ENCODE measurements at places on chromosomes 7 and 10.

DNA sequence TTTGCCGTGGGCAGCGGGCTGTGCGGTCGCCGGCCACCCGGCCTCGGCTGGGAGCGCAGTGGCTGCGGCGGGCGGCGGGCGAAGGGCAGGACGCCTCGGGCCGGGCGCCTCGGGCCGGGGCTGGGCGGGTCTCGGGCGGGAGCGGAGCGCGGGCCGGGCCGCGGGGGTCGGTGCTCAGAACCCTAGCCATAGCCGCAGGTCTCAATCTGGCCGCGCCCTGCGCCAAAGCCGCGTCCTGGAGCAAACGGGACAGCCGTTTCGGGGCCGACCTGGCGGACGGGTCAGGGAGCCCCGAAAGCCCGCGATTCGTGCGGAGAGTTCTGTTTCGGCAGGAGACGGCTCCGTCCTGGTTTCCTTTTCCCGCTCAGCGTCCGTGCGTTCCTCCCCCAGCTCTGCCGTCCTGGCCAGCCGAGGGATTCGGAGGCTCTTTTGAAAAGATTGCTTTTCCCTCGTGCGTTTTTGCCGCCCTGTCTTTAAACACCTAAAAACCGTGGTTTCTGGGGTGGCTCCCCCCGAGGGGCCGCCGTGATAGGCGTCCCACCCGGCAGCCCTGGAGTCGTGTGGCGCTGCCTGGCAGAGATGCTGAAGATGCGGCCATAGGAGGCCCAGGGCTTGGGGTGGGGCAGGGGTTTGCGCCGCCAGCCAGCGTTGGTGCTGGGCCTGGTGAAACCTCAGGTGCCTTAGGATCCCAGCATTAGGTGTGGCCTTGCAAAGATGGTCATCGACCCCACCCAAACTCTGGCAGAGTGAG is 727 bp downstream of the RET start:
- no peak for DNase-seq

GRCh38 chr7:28954471-28954870 is 3.7 kb downstream of the TRIL start:
- DNase-seq: no peak

DNA sequence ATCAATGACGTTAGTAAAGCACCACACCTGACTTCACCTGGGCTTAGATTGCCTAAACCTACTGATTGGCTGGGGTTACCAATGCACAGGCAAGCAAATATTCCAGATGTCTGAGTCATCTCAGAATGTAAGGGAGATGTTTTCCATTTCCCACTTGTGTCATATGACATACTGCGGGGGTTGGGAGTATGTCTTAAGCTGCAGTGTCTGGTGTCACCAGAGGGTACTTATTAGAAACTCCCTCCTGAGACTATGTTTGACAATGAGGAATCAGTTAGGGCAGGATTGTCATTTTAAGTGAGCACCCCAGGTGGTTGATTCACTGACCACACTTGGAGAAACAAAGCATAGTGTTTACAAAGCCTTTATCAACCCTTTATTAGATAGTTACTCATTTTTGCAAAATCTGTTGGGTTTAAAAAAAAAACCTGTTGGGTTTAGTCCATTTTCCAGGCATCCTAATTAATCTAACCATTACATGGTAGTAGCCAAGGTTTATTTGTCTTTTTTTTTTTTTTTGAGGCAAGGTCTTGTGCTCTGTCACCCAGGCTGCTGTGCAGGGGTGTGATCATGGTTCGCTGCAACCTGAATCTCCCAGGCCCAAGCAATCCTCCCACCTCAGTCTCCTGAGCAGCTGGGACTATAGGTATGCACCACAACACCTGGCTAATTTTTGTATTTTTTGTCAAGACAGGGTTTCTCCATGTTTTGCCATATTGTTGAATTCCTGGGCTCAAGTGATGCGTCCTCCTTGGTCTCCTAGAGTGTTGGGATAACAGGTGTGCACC is 72.5 kb downstream of the CDK6 start:
- DNase-seq: no peak

DNA sequence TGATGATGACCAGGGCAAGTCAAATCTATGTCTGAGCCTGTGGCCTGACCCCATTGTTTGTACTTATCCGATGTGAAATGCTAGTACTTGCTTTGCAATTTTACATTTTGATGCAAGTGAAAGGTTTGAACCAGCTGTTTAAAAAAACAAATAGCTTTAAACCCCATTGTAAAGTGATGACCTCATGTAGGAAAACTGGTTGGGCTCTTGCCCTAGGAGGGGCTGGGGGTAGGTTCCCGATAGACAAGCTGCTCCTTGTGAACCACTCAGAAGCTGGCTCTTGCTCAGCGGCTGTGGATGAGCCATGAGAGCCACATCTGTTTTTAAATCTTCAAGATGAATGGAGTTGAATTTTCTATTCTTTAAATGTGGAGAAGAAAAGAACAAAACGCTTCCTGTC is 185.3 kb downstream of the WDR11 start:
- DNase-seq: no peak

- DNase-seq: no peak
Measured at GRCh38 chr10:71600849-71601248, 118.7 kb downstream of the C10orf105 start.

- DNase-seq: no peak
Measured at GRCh38 chr10:131085091-131085860, 226.2 kb downstream of the TCERG1L start.

DNA sequence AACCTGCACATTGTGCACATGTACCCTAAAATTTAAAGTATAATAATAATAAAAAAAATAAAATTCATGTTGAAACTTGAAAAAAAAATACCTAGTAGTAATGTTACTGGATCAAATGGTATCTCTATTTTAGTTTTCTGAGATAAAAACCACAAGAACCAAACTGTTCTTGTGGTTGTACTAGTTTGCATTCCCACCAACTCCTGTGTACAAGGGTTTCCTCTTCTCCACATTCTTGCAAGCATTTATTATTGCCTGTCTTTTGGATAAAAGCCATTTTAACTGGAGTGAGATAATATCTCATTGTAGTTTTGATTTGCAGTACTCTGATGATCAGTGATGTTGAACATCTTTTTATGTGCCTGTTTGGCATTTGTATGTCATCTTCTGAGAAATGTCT is 177.7 kb downstream of the KIF20B start:
- no peak for DNase-seq

- no peak for DNase-seq
Measured at GRCh38 chr10:83612050-83612449, 527.3 kb upstream of the GHITM start.

DNA sequence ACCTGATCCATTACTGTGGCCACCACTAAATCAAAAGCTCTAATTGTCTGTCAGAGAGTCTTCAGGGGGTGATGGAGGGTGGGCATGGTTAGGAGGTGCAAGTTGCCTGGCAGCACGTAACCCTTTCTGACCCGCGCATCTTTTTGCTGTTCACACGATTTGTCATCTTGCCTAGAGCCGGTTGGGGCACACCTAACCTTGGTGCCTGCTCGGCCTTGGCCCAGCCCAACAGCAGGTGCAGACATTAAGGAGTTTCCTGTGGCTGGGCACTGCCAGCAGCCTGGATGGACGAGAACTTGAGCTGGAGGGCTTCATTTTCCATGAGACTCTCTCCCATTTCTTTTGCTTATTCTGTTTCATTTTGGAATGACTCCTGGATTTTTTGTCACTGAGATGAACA is 41.0 kb upstream of the PTF1A start:
- no peak for DNase-seq

DNA sequence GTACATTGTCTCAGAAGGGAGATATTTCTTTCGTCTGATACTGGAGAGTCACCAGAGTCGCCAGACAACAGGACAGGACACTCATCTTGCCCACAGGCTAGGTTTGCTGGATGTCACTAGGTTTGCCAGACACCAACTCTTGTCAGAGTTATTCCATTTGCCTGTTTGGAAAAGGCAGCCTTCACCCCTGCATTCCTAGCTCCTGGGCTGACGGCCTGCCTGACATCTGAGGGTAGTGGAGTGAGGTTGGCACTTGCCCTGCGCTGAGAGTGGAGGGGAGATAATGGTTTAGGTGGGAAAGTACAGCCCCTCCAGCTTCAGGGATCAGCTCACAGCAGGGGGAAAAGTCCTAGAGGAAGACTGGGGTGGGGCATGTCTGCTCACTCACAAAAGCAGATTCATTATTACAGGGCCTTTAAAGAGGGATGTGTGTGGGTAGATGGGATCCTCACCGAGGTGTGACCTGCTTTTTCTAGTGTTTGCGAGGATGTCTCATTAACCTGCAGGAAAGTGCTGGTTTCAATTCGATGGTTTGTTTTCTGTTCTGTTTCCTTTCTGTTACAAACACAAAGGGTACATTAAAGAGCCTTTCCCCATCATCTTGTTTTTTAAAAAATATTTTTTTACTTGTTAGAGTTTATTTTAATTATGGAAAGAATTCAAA is 79.3 kb upstream of the TNS3 start:
- DNase-seq: no peak

GRCh38 chr7:76358011-76358480 is 745 bp downstream of the YWHAG start:
- peak; percentile 64 for DNase-seq

GRCh38 chr10:111360260-111360925 is 283.6 kb downstream of the ADRA2A start:
- peak; percentile 64 for DNase-seq

- DNase-seq: no peak
Measured at GRCh38 chr10:16910793-16911164, 93.6 kb upstream of the RSU1 start.

DNA sequence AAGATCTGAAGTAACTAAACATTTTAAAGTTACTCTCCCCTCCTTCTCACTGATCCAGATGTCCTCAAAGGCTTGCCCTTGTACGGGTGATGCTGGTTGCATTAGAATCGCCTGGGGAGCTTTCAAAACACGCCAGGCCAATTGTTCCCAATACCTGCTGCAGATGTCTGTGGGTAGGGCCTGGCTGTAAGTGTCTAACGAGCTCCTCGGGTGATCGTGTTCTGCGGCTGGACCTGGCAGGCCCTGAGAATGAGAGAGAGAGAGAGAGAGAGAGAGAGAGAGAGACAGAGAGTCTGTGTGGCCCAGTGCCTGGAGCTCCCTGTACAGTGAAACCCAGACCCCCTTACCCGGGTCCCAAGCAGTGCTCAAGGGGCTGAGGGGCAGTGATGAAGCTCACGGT is 8.4 kb downstream of the COL13A1 start:
- DNase-seq: no peak

GRCh38 chr7:158399762-158400161 is 187.9 kb downstream of the PTPRN2 start:
- no peak for DNase-seq

- DNase-seq: no peak
Measured at GRCh38 chr10:78736926-78737630, 331.7 kb upstream of the ZMIZ1 start.

DNA sequence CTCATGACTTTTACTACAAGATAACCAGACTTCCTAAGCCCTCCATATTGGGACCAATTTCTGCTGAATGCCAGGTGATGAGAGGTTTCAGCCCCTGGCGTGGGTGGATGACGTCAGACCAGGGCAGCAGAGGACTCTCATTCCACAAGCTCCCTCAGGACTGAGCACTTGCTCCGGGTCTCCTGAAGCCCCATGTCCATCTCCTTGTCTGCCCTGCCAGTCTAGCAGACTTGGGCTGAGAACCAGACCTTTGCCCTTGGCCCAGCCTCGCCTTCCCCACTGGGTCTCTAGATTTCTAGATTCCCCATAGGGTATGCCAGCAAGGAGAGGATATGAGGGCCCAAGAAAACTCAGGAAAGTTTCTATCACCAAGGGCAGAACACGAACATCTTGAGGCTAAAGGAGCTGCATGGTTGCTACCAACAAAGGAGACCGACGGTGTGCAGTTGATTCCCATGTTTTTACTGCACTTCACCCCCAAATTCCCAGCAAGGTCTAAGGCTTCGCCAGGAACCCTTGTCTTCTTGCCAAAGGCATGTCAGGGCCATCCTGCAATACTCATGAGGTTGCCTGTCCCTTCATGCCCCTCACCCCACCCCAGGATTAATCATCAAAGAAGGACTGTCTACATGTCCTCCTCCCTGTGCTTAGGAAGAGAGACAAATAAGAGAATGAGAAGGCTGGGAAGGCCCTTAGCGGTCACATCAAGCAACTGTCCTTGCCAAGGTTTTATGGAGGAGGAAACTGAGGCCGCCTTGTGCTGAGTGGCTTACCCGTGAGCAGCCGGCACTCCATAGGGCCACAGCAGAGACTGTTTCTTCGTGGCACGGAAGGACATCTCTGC is 96.5 kb upstream of the MACROH2A2 start:
- no peak for DNase-seq

DNA sequence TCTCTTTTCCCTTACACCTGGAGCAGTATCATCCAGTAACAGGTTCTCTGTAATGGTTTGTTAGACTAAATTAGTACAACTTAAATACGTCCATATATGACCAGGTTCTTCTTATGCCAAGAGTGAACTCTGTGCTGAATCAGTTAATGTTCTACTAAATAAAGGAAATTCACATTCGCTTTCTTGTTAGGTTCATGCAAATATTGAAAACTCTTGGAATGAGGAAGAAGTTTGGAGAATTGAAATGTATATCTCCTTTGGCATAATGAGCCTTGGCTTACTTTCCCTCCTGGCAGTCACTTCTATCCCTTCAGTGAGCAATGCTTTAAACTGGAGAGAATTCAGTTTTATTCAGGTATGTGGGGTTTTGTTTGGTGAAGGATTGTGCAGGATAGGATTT is 15.3 kb upstream of the CFAP69 start:
- DNase-seq: no peak

DNA sequence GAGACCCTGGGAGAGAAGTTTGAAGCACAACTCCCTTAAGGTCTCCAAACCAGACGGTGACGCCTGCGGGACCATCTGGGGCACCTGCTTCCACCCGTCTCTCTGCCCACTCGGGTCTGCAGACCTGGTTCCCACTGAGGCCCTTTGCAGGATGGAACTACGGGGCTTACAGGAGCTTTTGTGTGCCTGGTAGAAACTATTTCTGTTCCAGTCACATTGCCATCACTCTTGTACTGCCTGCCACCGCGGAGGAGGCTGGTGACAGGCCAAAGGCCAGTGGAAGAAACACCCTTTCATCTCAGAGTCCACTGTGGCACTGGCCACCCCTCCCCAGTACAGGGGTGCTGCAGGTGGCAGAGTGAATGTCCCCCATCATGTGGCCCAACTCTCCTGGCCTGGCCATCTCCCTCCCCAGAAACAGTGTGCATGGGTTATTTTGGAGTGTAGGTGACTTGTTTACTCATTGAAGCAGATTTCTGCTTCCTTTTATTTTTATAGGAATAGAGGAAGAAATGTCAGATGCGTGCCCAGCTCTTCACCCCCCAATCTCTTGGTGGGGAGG is 10.8 kb downstream of the SERPINE1 start:
- DNase-seq: no peak

DNA sequence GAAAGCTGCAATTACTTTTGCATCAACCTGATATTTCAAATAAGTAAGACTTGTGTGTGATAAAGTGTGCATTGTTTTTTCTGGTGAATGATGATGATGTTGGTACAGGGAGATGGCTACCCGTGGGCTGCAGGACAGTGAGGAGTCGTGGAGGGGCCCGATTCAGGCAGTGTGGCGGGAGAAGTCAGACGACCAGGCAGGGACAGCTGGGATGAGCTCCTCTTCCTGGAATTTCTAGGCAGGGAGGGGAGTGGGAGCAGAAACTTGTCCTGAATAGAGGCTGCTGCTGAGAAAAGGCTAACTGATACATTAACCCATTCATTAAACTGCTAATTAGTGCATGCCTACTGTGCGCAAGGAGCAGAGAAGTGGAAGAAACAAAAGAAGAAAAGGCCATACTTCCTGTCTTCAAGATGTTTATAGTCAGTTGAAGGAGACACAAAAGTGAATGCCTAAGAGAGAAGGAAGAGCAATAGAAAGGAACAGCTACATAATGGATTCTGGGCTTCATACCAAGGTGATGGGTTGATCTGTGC is 9.3 kb upstream of the GATAD1 start:
- DNase-seq: no peak

GRCh38 chr7:158849768-158850544 is 6.4 kb upstream of the DYNC2I1 start:
- DNase-seq: no peak

Measured in OCI-LY7 (cell line).